NCI-H187 treated with DMSO at 0.1 percent for 48 hours (cell line): ENCODE measurements at places on chromosomes 12 and 14.
A peak's percentile ranks its signal among the peaks of the same experiment; 100 is the strongest.

- no peak for DNase-seq
Observed at GRCh38 chr14:75183225-75183624, 6.8 kb upstream of the TMED10 start.

DNA sequence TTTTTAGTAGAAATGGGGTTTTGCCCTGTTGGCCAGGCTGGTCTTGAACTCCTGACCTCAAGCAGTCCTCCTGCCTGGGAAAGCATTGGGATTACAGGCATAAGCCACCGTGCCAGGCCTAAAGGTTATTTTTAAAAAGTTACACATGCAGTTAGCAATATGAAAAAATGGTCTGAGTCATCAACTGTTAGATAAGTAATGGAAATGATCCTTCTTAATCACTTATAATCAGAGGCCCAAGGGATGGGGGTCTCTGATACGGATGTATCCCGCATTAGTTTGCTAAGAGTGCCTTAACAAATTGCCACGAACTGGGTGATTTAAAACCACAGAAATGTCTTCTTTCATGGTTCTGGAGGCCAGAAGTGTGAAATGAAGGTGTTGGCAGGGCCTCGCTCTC, 54.1 kb upstream of the FERMT2 start:
- no peak for DNase-seq

DNA sequence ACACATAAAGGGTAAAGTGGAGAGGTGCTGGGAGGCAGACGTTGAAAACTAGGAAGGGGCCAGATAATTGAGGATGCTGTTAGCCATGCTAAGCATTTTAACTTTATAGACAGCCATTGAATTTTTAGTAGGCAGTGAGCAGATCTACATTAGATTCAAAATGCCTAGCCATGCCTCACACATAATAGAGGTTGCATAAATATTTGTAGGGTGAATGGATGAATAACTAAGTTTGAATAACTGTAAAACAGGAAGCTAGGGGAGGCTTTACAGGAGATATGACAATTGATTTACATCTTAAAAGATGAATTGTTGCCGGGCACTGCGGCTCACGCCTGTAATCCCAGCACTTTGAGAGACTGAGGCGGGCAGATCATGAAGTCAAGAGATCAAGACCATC, 12.3 kb upstream of the CCNT1 start:
- DNase-seq: no peak

DNA sequence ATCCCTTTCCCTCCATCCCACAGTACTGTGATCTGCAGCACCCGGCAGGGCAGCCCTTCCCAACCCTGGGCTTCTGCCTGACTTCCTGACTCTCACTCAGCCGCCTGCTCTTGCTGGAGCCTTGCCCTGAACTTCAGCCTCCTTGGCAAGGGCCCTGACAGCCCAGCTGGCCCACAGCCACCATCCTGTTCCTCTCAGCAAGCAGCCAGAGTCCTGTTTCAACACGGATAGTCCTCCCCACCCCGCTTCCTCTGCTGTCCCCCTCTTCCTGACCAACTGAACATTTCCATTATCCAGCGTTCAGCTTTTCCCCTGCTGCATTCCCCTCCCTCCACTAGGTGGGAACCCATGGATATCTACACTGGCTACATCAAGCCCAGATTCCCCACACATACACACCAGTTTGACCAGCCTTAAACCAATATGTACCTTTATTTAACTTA, 74.0 kb upstream of the MDM1 start:
- DNase-seq: no peak

- no peak for DNase-seq
Observed at GRCh38 chr14:74348735-74349463, 628 bp downstream of the VRTN start.

GRCh38 chr14:99688629-99689028, 4.5 kb downstream of the CYP46A1 start:
- DNase-seq: no peak

GRCh38 chr14:34810028-34810427, 65.1 kb downstream of the BAZ1A start:
- no peak for DNase-seq

- DNase-seq: no peak
Observed at GRCh38 chr14:39169541-39169900, 612 bp downstream of the TRAPPC6B start.

- no peak for DNase-seq
Observed at GRCh38 chr12:26469421-26470180, 274.2 kb downstream of the SSPN start.

GRCh38 chr12:93626160-93626559, 51.0 kb upstream of the CRADD start:
- DNase-seq: no peak

DNA sequence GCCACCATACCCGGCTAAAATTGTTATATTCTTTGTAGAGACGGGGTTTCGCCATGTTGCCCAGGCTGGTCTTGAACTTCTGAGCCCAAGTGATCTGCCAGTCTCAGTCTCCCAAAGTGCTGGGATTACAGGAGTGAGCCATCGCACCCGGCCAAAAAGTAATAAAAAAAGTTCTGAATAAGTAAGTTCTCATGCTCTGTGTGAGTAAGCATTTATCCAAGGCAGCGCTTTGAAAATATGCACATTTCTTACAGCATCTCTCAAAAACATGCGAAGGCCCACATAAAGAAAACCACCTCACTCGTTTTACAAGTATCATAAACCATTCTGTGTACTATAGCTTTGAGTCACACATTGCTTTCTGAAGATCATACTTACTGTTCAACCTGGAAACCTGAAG, 8.6 kb downstream of the GIT2 start:
- DNase-seq: no peak

DNA sequence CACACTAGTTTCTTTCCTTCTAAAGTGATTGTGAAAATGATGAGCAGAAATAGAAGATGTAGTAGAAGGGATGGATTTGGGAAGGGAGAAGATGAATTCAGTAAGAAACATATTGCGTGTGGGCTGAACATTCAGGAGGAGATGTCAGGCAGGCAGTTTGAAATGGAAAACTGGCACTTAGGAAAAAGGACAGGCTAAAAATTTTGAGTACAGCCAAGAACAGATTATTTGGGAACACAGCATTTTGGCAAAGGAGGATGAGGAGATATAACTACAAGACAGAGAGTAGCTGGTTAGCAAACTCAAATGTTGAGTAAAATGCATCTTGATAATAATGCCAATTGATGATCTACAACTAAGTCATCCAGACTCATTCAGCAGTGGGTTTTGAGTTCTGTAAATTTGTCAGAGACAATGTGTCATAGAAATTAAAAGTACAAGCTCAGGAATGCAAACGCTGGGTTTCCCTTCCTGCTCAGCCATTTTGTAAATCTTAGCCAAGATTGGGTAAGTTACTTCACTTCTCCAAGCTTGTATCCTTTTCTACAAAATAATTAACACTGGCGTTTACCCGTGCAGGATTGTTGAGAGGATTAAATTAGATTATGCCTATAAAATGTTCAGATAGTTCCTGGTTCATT, 255.0 kb downstream of the NAV3 start:
- DNase-seq: no peak

DNA sequence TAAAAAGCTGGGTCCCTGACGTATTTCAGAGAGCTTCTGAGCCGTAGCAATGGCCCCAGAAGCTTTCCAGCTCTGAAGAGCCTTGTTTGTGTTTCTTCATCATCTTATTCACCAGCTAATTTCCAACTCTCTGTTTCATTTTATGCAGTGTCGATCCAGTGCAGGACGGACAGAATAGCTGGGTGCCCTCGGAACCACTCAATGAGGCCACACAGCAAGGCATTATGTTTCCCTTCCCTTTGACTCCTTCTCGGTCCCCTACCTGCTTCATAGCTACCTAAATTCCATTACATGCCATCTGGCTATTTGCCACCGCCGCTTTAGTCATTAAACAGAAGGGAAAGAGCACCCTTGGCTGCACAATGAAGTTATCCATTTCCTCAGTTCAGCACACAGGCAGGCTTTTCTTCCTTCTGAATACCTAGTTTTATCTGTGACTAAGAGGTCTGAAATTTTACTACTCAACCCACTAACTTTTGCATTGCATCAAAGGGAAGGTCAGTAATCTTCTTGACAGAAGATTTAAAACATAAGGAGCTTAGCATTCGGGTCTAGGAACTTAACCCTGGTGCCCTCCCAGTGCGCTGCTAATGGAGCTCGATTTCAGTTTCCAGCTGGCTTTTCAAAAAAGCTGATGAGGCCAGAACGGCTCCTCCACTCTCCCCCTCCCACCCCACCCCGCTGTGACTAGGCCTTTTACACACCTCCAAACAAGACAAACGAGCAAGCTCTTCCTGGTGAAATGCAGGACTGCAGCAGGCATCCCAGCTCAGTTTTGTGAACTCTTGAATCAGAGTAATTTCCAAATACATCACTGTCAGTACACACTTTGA, 176.8 kb downstream of the GXYLT1 start:
- DNase-seq: peak; percentile 70
